ENCODE measurements at places on chromosomes 2 and 18.

GRCh38 chr2:186714611-186715010 is 20.8 kb downstream of the FAM171B start:
- no peak for DNase-seq

DNA sequence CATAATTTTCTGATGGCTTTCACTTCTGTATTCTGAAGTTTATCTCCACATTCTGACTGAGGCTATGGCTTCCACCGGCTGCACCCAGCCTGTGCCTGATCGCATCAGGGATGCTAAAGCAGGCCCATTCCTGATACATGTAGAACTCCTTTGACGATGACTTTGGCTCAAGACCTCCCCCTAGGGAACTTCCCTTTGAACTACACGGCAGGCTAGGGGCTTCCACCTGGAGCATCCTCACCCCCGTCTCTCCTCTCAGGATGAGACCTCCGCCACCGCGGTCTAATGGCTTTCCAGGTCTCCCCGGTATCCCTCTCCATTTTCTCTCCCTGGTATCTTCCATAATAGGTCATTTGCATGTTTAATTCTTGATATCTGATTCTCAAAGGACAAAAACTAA is 214.9 kb upstream of the CHST9 start:
- DNase-seq, result no peak

GRCh38 chr2:169476459-169476858 is 2.8 kb upstream of the BBS5 start:
- no peak for DNase-seq

DNA sequence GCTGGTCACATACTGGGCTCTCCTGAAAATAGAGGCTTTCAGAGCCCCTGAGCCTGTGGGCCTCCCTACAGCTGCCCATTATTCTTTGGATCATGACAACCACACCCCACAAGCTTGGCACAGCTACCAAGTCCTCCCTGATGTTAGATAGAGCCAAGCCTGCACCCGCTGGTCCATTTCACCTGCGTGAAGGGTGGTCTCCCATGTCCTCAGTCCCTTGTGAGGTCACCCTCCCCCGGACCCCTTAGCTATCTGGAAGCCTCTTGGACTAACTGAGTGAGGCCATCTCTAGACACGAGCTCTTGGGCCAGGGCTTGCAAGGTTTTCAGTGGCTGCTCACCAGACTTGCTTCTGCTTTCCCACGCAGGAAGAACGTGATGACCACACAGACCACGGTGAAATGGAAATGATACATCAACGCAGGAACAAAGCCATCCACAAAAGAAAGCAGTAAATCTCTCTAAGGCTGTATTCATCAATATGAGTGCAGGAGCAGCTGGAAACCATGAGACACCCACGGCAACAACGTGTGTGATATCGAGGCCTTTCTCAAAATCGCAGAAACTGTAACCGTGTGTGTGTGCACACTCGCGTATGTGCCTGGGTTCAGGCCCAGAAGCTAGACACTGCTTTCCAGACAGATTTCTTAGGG is 10.1 kb upstream of the MAL start:
- no peak for DNase-seq

- DNase-seq, result no peak
Observed at GRCh38 chr2:6934345-6934744, 17.1 kb downstream of the RNF144A start.

GRCh38 chr2:216652566-216652965 is 19.3 kb downstream of the IGFBP2 start:
- DNase-seq, result no peak

DNA sequence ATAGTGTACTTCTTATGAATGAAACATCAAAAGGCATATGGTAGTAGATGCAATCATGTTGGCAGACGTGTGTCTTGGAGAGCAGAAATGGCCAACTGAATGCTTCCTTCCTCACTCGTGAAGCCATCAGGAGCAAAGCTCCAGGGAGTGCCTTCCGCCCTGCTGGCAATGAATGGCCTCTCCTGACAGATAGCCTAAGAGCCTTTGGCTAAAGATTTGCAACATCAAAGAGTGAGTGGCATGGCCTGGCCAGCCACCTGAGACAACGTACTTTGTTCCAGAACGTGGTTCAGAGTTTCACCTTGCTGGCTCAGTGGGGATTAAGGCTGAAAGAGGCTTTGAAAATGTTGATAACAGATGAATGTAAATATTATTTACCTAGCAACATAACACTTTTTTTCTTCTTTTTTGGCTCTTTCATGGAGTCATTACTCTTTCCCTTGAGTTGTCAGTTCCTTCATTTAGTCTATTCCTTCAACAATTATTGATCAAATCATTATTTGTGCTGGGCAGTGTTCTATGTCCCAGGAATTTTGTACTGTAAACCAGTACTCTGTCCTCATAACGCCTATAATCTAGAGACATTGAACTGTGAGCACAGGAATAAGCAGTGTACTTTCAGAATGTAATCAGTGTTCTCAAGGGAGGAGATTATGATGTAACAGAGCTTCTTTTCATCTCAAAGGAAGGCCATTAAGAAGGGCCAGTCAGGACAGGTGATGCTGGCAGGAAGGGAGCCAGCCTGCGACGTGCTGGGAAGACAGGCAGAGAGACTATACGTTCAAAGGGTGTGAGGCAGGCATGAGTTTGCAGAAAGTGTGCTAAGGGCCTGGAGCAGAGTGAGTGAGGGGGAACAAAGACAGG is 59.4 kb upstream of the SH3RF3 start:
- no peak for DNase-seq

GRCh38 chr2:10192392-10193015 is 70.0 kb downstream of the RRM2 start:
- no peak for DNase-seq

DNA sequence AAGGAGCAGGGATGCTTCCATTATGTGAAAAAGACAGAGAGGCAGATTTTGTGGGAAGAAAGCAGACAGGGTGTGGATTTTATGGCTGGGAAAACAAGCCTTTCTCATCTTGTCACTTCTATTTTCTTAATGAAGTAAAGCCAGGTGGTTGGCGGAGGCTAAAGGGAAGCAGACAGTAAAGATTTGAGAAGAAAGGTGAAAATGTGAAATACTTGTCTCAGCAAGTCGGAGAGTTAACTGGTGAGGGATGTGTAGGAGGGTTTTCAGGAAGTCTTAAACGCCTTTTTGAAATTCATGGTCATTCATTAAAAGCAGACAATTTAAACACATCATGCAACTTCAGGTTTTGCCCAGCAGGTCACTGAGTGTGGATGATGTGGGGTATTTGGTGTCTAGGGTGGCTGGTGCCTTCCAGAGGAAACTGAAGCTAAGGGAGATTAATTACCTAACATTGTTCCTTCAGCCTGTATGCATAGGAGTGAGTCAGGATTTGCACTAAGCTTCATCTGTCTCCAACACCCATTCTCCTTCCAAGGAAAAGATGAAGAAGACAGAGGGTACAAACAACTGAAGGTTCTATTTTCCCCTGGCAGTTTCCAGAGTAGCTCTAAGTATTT is 20.7 kb downstream of the SLC14A2 start:
- DNase-seq, result no peak

- no peak for DNase-seq
Observed at GRCh38 chr2:126874961-126875360, 23.7 kb upstream of the TEX51 start.

- DNase-seq, result no peak
Observed at GRCh38 chr2:182716650-182716979, 558 bp downstream of the DNAJC10 start.

DNA sequence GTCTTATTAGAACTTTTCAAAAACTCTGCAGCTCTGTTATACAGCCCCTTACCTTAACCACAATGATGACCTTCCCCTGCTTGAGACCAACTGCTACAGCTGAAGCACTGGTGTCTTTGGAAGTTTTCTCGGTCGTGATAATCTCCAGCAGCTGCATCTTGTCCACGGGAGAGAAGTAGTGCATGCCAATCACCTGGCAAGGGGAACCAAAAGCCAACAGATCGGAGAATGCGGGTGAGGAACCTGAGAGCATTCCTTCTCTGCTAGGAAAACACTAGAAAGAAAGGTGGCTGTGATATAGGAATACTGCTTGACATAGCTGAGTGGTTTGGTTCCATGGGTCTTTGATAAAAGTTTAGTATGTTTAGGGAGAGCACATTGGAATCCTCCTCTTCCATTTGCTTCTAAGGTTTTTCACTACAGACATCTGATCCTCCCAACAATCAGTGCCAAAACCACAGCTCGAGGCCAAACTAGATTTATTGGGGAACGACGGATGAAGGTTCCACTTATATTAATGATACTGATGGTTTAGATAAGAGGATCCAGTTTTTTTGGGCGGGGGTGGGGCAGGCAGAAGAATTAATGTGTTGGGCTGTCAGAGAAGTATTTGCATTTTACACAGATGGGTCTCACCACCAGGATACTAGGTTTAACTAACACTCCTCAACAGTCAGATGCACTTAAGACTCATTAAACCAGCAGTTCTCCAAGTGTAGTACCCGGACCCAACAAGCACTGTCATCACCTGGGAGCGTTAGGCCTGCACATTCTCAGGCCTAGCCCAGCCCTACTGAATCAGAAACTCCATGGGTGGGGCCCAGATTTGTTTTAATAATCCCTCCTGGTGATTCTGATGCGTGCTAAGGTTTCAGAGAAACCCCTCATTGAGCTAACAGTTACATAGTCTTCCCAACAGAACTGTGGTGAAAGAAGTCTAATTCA is 22.4 kb downstream of the GAREM2 start:
- no peak for DNase-seq

DNA sequence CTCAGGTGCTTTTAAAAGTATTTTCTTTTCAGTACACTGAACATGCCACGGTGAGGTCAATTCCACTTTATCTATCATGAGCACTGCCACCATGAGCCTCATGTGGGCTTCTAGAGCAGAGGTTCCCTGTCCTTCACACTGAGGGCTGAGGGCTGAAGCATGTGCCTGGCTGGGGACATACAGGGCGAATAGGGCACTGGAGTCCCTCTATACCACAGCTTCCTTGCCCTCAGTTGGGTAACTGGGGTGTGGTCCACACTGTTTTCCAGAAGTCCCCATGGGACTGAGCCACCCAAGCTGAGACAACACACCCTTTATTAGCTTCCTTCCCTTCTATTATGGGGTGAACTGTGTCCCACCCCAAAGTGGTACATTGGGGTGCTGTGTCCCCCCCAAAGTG is 172.2 kb upstream of the ID2 start:
- no peak for DNase-seq
